ENCODE measurements at places on chromosomes 6 and 20. TPM values are rescaled to one million over a fixed set of nuclear protein-coding genes. Genes with fewer than 3 reads are reported as not detected.

- no peaks in the 10 kb centered on the region for H3K36me3 ChIP-seq
- no peak for DNase-seq
- H3K27me3 ChIP-seq, result no peaks in the 10 kb centered on the region
Observed at GRCh38 chr20:64083804-64084684, at the start of gene LKAAEAR1. LKAAEAR1 (minus strand) TSS chr20:64084398; CDS start chr20:64084219, 179 bp downstream.

GRCh38 chr6:155201461-155202226, 62.2 kb upstream of the CLDN20 start:
- no peaks in the 10 kb centered on the region for H3K27me3 ChIP-seq
- H3K4me1 ChIP-seq, result no peaks in the 10 kb centered on the region
- H3K36me3 ChIP-seq, result no peaks in the 10 kb centered on the region
- DNase-seq, result no peak
- H3K4me3 ChIP-seq, result no peak overlapping the region
- no peak overlapping the region for H3K27ac ChIP-seq

- no peak overlapping the region for H3K4me3 ChIP-seq
- no peak overlapping the region for H3K27ac ChIP-seq
- H3K27me3 ChIP-seq, result peaks cover 66% of the 10 kb centered on the region
Observed at GRCh38 chr6:28211840-28212509, 13.1 kb upstream of the ZSCAN9 start.

DNA sequence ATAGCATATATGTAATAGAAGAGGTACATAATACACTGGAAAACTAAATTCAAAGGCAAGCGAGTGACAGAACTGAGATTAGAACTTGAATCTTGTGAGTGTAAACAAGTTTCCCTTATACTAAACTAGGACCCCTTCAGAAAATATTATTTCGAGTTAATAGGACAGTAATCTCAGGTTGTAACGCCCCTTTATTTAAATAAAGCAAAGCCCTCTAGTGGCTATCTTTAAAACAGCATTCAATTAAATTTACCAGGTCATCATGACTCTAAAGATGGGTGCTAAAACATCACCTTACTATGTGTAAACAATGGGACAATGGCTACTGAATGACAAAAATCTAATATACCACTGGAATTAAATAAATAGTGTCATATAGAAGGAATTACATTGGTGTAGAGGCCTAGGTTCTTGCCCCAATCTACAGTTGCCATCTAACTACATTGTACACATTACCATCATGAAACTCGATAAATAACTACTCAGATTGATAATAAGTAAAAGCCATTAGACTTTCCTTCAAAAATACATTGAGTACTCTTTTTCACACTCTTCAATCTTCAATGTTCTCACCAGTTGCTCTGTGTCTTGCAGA, 255.4 kb upstream of the IRAK1BP1 start:
- no peaks in the 10 kb centered on the region for H3K27me3 ChIP-seq
- H3K27ac ChIP-seq, result no peak overlapping the region
- no peak for DNase-seq

Gene TULP1
- total RNA-seq, result not detected

Data from CD4-positive, alpha-beta memory T cell (primary cell).